Heart left ventricle (tissue), 16 donors: ENCODE measurements at places on chromosomes 3 and 15.

DNA sequence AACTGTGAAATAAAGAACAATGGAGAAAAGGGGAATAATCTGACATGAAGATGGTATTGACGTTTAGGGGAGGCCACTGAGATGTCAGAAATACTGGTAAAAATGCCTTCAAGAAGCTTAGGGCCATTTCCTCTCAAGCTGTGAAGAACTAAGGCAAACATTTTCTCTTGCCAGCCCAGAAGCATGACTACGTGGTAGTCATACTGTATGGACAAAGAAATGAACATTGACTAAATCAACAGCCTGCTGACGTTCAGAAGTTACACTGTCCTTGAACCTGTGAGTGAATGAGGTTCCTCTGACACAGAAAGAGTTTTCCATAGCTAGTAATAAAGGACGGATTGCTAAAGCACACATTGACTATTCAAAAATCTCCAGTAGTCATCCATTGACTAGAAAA is 121.0 kb downstream of the P3H2 start:
- no peak for DNase-seq

GRCh38 chr3:80017369-80017768 is 249.6 kb upstream of the ROBO1 start:
- no peak for DNase-seq

GRCh38 chr15:23897531-23897930 is 210.4 kb upstream of the NDN start:
- peak; percentile 62 for DNase-seq

- no peak for DNase-seq
Observed at GRCh38 chr3:147411238-147411814, 2.2 kb downstream of the ZIC1 start.

- DNase-seq: no peak
Observed at GRCh38 chr15:57494581-57494980, 97.1 kb upstream of the MYZAP start.

GRCh38 chr3:171390051-171390941 is 69.9 kb downstream of the TNIK start:
- no peak for DNase-seq

GRCh38 chr3:146845361-146845760 is 240.2 kb upstream of the PLSCR5 start:
- no peak for DNase-seq

- DNase-seq: no peak
Observed at GRCh38 chr3:1561427-1561826, 468.6 kb downstream of the CNTN6 start.

- DNase-seq: no peak
Observed at GRCh38 chr3:187274977-187275338, 16.6 kb downstream of the MASP1 start.

DNA sequence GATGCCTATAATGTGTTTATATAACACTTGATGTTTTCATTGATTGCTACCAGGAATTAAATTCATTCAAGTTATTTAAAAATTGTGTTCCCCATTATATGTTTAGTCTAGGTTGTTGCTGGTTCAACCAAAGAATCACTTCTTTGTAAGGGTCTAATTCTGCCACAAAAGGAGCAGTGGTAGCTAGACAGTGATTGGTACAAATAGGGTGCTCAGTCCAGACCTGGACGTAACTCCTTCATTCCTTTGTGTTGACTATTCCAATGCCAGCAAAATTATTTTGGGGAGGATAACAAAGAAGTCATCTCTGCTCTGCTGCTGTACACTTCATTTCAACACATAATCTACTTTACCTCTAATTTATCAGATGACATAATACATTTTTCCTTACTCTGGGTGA is 1.2 kb downstream of the CHMP2B start:
- DNase-seq: no peak

DNA sequence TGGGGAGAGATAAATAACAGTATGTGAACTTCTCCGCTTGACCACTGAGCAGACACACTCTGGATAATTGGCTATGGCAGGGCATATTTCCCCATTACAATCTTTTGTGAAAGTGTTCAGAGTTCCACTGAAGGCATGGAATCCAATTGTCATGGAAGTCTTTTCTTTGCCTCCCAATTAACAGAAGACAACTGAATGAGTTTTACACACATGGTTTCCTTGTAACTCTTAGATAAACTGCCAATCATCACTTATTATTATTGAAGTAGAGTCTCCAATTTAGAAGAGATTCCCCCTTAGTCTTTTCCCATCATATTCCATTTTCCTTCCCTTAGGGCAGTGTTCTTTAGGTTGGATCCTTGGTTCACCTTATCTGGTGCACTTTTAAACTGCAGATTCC is 308.3 kb downstream of the NR2F2 start:
- DNase-seq: no peak

GRCh38 chr3:13880811-13881156 is 913 bp upstream of the WNT7A start:
- DNase-seq: no peak

DNA sequence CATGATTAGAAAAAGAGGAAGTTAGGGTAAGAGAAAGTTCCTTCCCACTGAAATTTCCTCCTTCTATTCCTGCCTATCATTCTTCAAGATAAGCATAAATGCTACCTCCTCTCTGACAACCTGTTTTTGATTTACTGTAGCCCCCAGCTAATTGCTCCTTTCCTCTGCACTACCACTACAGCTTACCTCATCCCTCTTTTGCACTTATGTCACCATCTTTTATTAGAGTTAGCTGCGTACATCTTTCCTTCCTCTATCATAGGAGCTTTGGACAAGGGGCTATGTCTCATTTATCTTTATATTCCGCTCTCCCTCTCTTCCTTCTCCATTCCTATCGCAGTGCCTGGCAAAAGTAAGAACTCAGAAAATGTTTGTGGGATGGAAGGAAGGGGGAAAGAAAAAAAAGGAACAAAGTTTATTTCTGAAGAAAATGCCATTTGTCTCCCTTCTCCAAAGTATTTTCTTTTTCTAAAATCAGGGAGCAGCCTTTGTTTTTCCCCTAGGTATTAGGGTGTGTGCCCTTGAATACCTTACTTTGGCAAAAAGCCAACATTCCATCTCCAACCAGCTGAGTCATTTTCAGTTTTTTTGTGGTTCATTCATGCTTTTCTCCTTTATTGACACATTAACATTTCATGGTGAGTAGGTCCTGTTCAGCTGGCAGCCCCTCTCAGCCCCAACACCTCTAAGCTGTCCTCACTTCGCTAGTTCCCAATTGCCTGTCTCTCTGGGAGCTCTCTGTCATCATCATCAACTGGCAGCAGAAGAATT is 87.6 kb upstream of the SOX2 start:
- DNase-seq: no peak

GRCh38 chr3:143881095-143881494 is 32.8 kb upstream of the SLC9A9 start:
- no peak for DNase-seq

- DNase-seq: no peak
Observed at GRCh38 chr3:186129206-186129605, 20.3 kb upstream of the ETV5 start.

GRCh38 chr3:115660646-115661337 is 37.5 kb downstream of the GAP43 start:
- no peak for DNase-seq

DNA sequence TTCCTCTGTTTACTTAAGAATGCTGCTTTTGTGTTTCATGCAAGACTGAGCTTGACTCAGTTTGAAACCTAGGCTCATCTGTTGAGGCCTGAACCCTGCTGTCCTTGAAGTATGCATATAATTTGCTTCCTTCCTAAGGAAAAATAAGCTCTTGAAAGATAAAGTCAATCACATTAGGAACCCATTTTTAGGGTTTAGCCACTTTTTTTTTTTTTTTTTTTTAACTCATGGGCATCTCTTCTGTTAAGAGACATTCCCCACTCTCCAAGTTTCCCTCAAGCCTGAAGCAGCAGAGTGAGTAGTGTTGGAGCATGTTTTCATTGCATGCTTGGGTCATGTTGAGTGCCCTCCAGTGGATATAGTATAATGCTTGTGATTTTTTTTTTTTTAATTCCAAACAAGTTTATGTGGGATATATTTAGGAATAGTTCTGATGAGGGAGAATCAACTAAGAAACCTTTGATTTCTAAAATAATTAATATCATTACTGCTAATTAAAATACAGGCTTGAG is 3.6 kb downstream of the CTNNB1 start:
- no peak for DNase-seq

DNA sequence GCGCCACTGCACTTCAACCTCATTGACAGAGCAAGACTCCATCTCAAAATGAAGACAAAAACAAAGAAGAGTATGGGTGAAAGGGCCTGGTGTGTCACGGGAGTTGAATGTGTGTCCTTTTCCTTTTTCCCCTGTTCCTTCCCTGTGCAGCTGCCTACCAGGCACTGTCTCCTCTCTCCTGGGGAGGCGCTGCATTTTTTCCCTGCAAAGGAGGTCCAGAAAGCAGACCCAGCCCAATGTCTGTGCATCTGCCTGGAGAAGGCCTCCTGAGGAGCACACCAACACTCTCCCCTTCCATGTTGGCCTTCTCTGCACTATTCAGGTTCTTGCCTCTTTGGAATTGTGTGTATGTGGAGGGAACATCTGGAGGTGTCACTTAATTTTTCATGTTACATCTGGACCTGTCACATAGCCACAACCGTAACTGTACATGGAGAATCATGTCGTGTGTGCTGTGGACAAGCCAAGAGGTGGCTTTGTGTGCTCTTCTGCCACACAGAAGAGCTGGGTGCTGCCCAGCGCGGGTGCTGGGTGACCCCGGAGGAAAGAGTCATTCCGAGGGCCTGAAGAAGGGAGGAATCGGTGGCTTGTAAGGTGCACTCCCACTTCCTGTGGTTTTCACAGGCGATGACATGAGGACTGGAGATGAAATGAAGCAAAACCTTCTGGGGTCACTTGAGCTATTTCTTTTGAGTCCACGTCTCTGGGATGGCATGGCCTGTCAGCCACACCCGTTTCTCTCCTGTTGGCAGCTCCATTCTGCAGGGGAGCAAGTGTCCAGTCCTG is 46.5 kb upstream of the CGNL1 start:
- no peak for DNase-seq

GRCh38 chr3:56060521-56061278 is 407.6 kb downstream of the ERC2 start:
- no peak for DNase-seq

- no peak for DNase-seq
Observed at GRCh38 chr3:25587526-25587925, 77.2 kb downstream of the TOP2B start.

- DNase-seq: peak; percentile 46
Observed at GRCh38 chr3:111667621-111668239, 72.6 kb upstream of the ZBED2 start.

GRCh38 chr15:81308260-81308659 is 15.7 kb downstream of the STARD5 start:
- DNase-seq: no peak

DNA sequence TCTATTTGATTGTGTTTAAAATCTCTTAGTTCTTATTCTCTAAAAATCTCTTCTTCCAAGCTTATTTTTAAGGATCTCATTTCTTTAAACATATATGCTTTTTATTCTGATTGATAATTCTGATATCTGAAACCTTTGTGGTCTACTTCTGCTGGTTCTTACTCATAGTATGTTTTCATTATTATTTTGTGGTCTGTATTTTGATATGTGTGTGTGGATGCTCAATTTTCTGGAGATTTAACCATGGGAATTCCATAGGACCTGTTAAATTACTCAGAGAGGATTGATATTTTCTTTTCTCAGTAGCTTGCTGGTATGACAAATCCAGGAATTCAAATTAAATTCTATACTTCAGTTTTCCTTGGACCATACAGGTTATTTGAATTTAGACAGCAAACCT is 14.7 kb upstream of the HHLA2 start:
- no peak for DNase-seq

DNA sequence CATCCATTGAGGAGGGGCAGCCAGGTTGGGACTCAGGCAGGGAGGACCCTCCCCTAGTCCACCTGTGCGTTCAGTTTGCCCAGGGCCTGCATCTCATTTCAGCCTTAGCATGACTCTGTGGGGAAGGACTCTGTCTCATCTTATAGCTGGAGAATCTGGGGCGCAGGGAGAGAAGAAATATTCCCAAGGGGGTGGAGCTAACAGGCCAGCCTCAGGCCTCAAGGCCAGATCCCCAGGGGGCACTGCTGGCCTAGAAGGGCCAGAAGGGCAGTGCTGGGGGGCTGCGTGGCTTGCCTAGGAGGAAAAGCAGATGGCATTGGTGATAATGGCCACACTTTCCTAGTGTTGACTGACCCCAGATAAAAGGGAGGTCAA is 10.9 kb downstream of the AMOTL2 start:
- DNase-seq: no peak

GRCh38 chr3:56375654-56376053 is 92.6 kb downstream of the ERC2 start:
- no peak for DNase-seq

DNA sequence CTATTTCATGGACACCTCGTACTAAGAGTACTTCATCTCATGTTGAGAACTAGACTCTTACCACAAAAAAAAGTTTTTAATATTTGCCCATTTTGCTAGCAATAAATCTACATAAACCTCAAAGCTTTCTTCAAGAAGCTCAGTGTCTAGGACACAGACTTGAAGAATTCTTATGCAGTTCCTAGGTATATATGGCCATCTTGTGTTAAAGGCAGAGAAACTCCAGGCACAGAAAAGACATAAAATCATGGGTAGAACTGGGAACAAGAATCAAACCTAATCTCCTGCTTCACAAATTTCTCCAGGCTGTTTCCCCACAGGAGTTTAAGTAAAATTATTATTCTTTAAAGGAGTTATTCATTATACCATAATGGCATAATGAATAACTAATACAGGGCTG is 4.4 kb downstream of the MBD4 start:
- DNase-seq: no peak

GRCh38 chr15:70437089-70437488 is 326.3 kb downstream of the UACA start:
- DNase-seq: no peak

DNA sequence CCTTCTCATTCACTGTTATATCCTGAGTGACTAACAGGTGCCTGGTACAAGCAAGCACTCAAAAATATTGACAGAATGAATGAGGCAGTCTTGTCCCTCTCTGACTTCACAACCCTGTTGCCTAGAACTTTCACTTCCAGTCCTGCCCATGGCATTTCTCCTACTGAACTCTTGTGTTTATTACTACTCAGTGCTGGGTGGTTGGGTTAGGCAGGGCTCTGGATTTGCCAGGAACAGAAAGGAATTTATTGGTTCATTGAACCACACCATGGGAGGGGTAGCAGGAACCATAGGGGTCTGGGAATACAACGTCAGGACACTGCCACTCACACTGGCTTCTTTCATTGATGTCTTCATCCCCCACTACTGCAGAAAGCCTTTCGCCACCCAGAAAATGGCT is 41.9 kb upstream of the SEMA4B start:
- DNase-seq: no peak

DNA sequence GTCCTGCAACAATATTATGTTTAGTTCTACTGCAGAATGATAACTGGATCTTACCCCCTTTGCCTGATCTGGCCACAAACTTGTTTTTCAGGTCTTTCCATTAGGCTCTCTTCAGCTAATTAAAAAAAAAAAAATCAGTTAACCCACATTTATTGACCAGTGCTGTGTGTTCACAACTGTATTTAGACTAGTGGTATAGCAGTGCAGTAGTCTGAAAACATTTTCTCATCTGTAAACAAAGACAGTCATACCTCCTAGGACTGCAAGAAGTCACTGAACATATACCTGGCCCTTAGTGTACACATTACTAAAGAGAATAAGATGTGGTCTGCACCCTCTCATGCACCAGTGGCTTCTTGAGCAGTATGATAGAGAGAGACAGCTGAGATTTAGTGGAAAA is 22.5 kb downstream of the LPP start:
- no peak for DNase-seq

- no peak for DNase-seq
Observed at GRCh38 chr3:57855281-57855680, 99.2 kb downstream of the SLMAP start.

- DNase-seq: no peak
Observed at GRCh38 chr3:72582211-72582878, 265.9 kb downstream of the SHQ1 start.
